ENCODE measurements at places on chromosomes 7 and 10.

DNA sequence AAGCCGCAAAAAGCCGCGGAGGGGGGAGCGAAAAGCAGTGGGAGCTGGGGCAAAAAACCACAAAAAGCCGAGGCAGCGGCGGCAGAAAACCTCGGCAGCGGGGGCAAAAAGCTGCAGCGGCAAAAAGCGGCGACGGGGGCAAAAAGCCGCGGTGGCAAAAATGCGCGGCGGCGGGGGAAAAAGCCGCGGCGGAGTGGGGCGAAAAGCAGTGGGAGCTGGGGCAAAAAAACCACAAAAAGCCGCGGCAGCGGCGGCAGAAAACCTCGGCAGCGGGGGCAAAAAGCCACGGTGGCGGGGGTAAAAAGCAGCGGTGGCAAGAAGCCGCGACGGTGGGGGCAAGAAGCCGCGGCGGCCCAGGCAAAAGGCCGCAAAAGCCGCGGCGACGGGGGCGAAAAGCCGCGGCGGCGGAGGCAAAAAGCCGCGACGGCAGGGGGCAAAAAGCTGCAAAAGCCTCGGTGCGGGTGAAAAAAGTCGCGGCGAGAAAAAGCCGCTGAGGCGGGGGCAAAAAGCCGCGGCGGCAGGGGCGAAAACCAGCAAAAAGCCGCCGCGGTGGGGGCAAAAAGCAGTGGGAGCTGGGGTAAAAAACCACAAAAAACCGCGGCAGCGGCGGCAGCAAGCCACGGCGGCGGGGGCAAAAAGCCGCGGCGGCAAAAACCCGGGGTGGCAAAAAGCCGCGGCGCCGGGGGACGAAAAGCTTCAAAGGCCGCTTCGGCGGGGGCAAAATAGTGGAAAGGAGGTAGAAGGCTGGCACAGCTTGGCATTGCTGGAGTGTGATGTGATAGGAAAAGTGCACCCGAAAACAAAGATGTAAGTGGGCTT, 135.9 kb downstream of the ZNF92 start:
- no peak for DNase-seq

- DNase-seq: no peak
Measured at GRCh38 chr7:134856691-134857090, 77.3 kb downstream of the CALD1 start.

- no peak for DNase-seq
Measured at GRCh38 chr7:46011059-46011458, 90.0 kb upstream of the IGFBP3 start.

DNA sequence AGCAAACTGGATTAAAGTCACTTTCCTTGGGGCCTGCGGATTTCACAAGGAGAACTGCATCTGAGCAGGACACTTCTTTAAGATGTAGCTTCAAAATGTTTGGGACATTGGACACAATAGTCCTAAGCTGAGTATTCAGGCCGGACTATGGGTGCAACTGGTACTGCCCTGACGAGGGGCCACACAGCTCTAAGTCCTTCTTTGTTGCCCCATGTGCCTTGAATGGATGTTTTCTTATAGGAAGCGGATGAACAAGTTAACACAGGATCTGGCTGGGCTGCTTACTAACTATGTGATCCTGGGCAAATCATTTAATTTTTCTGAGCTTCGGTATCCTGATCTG, 147.8 kb upstream of the KLF14 start:
- no peak for DNase-seq

DNA sequence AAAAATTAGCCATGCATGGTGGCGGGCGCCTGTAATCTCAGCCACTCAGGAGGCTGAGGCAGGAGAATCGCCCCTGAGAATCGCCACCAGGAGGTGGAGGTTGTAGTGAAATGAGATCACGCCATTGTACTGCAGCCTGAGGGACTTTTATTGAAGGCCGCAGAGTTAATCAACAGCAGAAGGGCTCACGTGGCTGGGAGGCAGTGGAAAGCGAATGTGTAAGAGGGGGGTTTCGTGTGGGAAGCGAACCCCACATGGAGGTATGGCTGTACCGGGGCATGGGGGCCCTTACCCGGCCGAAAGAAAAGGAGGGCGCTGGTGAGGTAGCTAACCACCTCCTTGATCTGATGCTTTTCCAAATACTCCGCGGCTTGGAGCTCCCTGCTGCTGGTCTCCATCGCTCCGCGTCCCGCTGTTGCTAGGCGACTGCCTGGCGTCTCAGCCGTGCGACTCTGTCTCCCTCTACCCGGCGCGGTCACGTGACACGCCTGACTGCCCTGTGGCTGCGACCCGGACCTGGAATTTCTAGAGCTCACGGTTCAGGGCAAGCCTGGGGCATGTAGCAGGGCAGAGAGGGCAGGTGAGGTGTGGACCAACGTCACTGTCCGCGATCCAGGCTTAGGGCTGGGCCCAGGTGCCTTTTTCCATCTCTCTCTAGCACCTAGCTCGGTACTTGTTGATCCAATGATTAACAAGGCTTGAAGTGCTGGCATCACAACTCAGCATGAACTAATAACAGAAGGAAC, at the start of gene EFCAB10:
EFCAB10 (minus strand) TSS at position 428 of the 746 bp plus-strand sequence; CDS start at position 398, 30 bp downstream.
- DNase-seq: peak; percentile 47

GRCh38 chr7:150388709-150389531, 9.8 kb downstream of the ZNF775 start:
- DNase-seq: no peak

- DNase-seq: no peak
Measured at GRCh38 chr10:29408847-29409240, 120.0 kb downstream of the LYZL1 start.

DNA sequence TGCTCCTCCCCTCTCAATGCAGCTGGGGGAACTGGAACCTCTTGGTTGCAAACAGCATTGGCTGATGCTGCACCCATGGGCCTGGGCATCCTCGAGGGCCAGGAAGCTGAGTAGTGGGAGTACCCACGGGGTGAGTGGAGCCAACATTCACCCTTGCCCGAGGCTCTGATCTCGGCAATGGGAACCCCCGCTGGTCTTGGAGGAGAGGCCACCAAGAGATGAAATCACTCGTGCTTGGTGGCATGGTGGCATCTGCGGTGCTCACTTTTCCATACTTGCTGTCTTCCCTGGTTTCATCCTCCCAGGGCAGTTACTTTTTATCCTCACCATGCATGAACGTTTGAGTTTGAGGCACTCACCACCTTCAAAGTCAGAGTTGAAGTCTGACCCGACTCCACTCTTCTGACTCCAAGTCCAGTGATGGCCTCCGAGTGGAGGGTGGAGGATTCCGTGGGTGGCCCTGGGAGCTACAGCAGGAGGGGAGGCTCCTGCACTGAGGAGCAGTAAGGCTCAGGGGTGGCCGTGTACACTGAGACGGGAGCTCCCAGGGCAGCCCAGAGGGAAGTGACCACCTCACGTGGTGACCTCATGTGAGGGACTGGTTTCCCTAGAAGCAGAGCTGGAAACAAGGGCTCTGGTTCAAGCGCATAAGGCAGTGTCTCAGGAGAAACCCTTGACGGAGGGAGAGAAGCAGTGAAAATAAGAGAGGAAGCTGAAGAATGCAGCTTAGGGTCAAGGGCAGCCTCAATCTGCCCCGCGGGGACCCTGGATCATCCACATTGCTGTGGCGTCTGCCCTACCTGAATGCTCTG, 349.1 kb downstream of the TCERG1L start:
- DNase-seq: no peak

Measured in fibroblast of skin of scalp (primary cell).